ENCODE measurements at places on chromosomes 4 and X. TPM values are rescaled to one million over a fixed set of nuclear protein-coding genes. Genes with fewer than 3 reads are reported as not detected.

The RNF128 gene
- total RNA-seq = not detected

The UBE2A gene
- 60.1 TPM for total RNA-seq

The ZNF674 gene
- total RNA-seq = 1.8 TPM

The LDB2 gene
- not detected for total RNA-seq

The RASL11B gene
- 1.6 TPM for total RNA-seq

The AMBN gene
- total RNA-seq = not detected

GRCh38 chr4:73575660-73576059, 44.6 kb downstream of the RASSF6 start:
- peaks cover 4% of the 10 kb centered on the region for H3K27me3 ChIP-seq
- no peaks in the 10 kb centered on the region for H3K36me3 ChIP-seq
- DNase-seq = no peak
- no peaks in the 10 kb centered on the region for H3K4me1 ChIP-seq
- no peak overlapping the region for H3K27ac ChIP-seq

- H3K36me3 ChIP-seq = peaks cover 6% of the 10 kb centered on the region
- H3K4me3 ChIP-seq = no peak overlapping the region
- peaks cover 28% of the 10 kb centered on the region for H3K4me1 ChIP-seq
- no peak for DNase-seq
- no peaks in the 10 kb centered on the region for H3K27me3 ChIP-seq
- H3K27ac ChIP-seq = no peak overlapping the region
Measured at GRCh38 chr4:103100691-103101090, 1.1 kb upstream of the BDH2 start.

DNA sequence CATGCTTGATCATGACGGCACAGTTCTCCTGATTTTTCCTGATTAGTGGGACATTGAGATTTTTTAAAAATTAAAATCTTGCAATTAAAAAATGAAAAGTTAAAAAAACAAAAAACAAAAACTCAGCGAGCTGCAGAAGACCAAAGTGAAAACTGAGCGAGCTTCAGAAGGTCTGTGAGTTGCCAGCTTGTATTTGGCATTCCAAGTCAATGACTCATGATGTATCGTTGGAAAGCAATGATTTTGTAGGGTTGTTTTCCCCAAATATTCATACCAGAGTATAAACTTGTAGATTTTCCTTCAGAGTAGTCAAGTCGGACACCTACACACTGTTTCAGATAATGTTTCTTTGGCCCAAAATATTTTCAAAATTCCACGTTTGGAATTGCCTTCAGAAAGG, 76.9 kb downstream of the LRRC66 start:
- H3K27ac ChIP-seq = no peak overlapping the region
- no peaks in the 10 kb centered on the region for H3K27me3 ChIP-seq
- H3K36me3 ChIP-seq = no peaks in the 10 kb centered on the region
- no peak overlapping the region for H3K4me3 ChIP-seq

DNA sequence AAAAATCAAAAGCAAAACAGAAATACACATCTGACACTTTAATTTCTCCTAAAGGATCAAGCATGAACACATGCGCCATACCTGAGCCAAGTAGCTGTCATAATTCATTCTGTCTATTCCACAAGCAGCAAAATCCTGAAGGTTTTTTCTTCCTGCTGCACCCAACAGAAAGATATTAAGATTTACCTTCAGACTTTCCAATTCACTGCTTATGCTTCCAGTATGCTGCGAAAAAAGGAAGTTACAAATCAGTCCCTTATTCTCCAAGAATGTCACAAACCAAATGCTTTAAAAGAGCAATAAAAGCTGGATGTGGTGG, 29.2 kb upstream of the FGFBP2 start:
- no peaks in the 10 kb centered on the region for H3K4me1 ChIP-seq
- peaks cover 23% of the 10 kb centered on the region for H3K27me3 ChIP-seq
- no peak for DNase-seq
- H3K36me3 ChIP-seq = no peaks in the 10 kb centered on the region
- H3K4me3 ChIP-seq = no peak overlapping the region

DNA sequence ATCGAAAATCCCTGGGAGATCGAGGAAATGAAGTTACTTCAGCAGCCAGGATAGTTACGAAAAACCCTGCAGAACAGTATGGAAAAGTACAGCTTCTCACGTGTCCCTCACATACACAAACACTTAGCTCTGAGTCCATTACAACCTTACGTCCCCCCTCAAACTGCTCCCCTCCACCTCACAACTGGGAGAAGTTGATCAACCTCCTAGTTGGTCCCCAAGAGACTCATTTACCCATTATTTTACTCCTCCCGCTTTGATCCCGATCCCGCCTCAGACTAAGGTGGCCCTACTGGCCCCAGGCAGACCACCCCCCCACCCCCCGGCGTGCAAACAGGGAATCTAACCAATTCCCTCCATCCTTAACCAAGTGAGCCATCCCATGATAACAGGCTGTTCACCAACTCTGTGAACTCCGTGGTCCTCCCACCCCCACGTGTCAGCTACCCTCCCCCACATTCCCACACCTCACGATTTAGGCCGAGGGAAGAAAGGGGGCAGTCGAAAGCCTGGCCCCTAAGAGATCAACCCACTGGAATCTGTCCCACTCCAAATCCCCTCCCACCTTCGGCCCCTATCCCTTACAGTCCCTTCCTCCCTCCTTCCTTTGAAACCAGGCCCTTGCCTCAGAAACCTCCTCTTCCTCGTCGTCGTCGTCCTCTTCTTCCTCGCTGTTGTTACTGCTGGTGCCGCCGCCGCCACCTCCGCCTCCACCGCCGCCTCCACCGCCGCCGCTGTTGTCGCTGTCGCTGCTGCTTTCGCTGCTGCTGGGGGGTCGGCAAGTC, 755 bp downstream of the ANKRD17 start:
- H3K4me3 ChIP-seq = peak overlapping the region; percentile 99
- H3K4me1 ChIP-seq = peaks cover 52% of the 10 kb centered on the region
- H3K27me3 ChIP-seq = no peaks in the 10 kb centered on the region
- H3K27ac ChIP-seq = peak overlapping the region; percentile 99
- H3K36me3 ChIP-seq = peaks cover 15% of the 10 kb centered on the region

DNA sequence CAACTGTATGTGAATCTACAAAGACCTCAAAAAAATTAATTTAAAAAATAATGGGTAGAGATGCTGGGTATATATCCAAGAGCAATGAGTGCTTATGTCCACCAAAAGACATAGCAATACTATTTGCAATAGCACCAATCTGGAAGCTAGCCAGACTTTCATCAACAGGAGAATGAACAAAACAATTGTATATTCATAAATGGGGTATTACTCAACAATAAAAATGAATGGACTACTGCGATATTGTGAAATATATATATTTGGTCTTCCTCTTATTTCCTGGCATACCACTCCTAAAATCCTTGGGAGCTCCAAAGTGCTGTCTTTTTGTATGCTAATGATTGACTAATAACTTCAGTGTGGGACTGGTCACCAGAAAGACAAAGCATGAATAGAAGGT, 77.5 kb downstream of the MSN start:
- no peak overlapping the region for H3K4me3 ChIP-seq
- H3K36me3 ChIP-seq = peaks cover 53% of the 10 kb centered on the region
- H3K27me3 ChIP-seq = no peaks in the 10 kb centered on the region
- H3K27ac ChIP-seq = no peak overlapping the region
- DNase-seq = no peak

DNA sequence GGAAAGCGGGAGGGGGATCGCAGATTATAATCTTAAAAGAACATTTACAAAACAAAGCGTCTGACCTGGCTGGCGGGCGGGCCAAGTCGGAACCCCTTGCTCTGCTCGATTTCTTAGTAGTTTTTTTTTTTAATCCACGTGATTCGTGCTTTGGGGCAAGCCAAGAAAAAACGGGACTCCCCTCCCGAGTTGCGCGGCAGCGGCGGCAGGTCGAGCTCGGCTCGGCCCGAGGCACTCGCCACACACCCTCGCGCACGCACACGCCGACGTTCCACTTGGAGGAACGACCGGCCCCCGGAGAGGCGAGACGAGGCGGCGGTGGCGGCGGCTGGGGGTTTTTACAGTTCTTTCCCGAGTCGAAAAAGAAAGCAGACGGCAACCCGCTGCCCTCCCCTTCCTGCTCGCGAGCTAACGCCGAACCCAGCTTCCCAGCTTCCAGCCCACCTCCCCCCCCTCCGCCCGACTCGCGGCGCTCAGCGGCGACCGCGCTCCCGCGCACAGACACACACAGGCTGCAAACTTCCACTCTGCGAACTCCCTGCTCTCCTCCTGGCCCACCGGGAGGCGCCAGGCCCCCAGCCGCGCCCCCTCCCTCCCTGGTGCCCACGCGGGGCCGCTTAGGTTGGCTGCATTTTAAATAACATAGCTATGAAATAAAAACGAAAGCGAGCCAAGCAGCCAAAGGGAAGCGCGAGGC, 1.2 kb downstream of the BCOR start:
- H3K4me1 ChIP-seq = peaks cover 23% of the 10 kb centered on the region
- peak overlapping the region; percentile 89 for H3K4me3 ChIP-seq
- H3K36me3 ChIP-seq = peaks cover 9% of the 10 kb centered on the region
- peak; percentile 69 for DNase-seq

DNA sequence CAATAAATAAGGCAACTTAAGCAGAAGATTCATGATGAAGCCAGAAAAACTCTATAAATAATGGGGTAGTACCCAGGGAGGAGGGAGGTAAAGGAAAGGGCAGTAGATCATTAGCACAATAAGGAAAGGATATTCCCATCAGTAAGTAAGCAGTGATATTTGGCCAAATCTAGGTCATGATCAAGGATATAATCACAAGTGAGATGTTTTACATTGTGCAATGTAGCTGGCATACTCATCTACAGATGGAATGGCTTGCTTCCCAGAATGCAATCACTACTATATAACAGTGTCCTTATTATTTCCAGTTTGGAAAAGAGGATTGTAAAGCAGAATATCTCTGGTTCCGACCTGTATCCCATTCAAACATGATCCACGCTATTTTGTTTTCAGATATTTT, 483.4 kb downstream of the RPA4 start:
- H3K36me3 ChIP-seq = peaks cover 1% of the 10 kb centered on the region
- no peak overlapping the region for H3K27ac ChIP-seq
- DNase-seq = no peak
- no peaks in the 10 kb centered on the region for H3K4me1 ChIP-seq
- H3K4me3 ChIP-seq = no peak overlapping the region

Measured in activated T-helper 1 cell treated with anti-CD3 and anti-CD28 coated beads, Interleukin-12 subunit alpha, Interleukin-12 subunit beta, Interleukin-2, Interleukin-4 antibody, amounts not matched to agents 30 ng/mL and 10 ng/mL and 1 ng/mL, durations not matched to agents 14 hours and 24 hours and 36 hours (primary cell).